Activated CD4-positive, alpha-beta T cell treated with anti-CD3 and anti-CD28 coated beads, Interleukin-2, amount 50 U/mL, for 16 hours (primary cell): ENCODE measurements at places on chromosomes 5 and 9.

DNA sequence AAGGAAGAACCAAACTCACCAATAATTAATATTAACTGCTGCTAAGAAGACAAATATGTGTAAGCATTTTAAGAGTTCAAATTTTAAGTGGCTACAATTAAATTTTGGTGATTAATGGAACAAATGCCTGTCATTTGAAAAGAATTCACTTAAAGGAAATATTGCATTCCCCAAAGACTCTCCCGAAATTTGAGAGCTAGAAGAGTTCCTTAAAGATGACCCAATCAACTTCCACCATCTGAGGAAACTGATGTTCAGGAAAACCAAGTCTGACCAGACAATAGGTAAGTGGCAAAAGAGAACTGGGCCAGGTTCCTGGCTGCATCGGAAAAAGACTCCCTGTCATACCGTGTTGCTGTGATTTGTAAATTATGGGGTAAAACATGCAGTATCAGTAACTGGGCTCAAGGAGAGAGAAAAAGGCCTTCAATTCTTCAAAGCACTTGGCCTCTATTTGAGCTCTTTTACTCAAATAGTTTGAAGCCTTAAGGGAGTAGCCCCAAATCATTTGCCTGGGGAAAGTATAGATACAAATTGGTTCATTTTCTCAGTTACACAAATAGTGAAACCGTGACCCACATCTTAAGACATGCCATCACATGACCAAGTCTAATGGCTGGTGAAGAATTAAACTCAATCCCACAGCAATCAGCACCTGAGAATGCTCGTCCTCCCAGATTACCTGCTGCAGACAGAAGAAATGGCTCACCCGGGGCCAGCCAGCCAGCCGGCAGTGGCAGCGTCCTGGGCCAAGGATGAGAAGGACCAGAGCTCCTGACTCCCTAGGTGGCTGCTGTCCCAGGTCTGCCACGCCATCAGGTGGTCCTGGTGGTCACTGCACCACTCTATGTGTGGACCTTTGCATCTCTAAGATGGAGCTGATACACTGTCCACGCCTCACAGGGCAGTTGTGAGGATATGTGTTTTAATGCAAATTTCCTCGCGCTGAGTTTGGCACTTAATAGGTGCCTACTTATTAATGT, 162.9 kb downstream of the TTLL11 start:
- DNase-seq, result no peak

GRCh38 chr9:89380437-89381307, 62.4 kb downstream of the SECISBP2 start:
- DNase-seq, result no peak

GRCh38 chr9:101443364-101443771, 7.8 kb upstream of the ALDOB start:
- no peak for DNase-seq

- DNase-seq, result no peak
These were observed 198.1 kb downstream of the ENC1 start for GRCh38 chr5:74442466-74442865.

DNA sequence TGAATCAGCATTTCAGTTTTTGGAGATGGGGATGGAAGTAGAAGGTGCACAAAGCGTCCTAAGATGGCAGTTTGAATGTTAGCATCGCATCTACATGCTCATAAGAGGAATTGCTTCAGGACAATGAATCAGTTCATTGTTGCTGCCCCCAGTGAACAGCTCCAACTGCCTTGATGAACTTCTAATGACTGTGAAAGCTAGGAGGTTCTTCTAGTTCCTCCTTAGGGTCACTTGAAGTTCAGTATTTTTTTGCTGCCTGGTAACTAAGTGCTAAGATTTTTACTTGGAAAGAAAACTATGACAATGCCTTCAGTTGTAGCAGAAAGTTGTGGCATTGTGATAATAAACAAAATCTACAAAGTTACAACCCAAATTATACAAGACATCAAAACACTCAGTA, 271.6 kb downstream of the RAB3C start:
- no peak for DNase-seq

DNA sequence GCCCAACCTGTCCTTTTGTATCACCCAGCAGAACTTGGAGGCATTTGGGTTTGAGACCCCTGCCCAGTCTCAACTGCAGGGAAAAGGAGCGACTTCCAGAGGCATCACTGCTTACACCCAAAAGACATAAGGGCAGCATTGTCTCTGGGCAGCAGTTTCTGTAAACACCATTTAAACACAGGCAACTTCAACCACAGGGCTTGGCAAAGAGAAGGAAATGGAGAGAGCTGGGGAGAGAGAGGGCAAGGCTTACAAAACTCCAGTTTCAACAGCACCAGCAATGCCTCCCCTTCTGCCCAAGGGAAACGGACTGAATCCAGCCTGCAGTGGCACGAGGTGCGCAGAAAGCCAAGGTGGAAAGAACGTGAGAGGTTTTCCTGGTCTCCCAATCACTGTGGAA, 147.6 kb downstream of the ROR2 start:
- DNase-seq, result no peak
